ENCODE measurements at places on chromosomes 13 and 19.

DNA sequence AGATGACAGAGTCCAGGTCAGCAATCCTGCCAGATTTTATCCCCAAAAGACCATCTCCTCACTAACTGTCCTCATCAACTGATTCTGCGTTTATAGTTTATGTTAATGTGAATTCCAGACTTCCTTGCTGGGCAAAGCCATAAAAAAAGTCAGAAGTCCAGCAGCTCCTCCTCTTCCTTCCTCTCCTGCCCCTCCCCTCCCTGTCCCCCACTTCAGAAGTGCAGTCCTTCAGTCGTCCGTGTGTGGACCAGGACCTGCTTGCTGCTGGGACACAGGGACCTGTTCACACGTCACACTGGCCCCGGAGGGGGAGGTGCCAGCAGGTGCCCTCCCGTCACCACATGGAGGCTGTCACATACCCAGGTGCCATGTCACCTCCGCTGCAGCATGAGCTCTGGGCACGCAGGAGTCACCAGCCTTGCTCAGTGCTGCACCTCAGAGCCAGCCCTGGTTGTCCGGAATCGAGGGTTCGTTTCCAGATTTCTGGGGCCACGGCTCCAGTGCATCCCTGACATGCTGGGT is 4.0 kb upstream of the MCF2L start:
- DNase-seq, result no peak

GRCh38 chr19:42606660-42607351 is 12.1 kb upstream of the CEACAM8 start:
- peak; percentile 81 for DNase-seq

DNA sequence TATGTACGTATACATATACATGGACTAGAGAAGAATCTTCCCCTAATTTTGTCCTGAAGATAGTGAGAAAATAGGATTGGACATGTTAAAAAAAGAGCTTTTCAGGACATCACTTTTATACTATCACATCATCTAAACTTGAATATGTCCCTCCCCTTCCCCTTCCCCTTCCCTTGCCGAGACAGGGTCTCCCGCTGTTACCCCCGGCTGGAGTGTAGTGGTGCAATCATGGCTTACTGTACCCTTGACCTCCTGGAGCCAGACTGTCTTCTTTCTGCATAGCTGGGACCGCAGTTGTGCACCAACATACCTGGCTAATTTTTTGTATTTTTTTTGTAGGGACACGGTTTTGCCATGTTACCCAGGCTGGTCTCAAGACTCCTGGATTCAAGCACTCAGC is 6.6 kb downstream of the HNRNPM start:
- DNase-seq, result no peak

GRCh38 chr13:109336730-109337129 is 449.7 kb downstream of the IRS2 start:
- no peak for DNase-seq

DNA sequence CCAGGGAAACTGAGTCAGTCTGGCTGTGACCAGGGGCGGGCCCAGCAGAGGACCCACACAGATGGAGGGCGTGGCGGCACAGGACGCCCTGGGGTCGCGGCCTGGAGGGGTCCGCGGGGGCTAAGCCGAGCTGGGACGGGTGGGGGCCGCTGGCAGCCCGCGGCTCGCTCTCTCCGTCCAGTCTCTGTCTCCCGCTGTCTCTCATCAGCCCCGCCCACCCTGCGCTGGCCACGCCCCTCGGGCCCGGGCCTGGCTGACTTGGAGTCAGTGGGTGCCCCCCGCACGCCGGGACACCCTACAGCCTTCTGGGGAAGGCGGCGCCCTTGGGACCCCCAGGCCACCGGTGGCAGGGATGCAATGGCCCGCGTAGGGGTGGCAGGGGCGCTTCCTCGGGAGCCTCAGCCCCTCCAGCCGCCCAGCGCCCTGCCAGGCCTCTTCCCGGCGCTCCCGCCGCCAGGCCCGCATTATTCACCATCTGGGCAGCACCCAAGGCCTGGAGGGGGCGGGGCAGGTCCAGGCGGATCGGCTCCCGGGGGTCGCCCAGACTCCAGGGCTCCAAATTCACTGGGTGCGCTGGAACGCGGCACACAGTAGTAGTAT is at the start of gene TBXA2R:
Gene TBXA2R, minus strand, starts transcription at position 186 of the 600 bp plus-strand sequence. CDS start 6,241 bp downstream, outside the sequence.
- DNase-seq, result peak; percentile 38

DNA sequence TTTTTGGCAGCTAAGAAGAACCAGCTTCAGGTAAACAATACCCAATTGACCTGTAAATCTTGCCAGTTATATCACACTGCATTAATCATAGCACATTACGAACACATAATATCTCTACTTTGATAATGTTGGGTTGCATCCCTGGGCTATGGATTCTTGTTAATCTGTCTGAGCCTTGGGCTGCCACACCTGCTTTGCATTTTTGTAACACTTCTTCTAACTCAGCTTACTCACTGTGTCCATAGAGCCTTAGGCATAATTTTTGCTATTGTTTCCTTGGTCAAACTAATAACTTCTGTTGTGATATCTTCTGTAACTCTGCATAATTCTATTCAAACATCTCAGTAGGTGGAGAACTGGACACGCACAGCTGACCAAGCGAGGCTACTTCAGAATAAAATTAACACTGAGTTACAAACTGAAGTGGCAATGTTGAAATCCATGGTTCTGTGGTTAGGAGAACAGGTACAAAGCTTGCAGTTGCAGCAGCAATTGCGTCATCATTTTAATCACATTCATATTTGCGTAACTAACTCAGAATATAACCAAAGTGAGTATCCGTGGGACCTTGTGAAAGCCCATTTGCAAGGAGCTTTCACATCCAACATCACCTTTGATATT is 6.4 kb downstream of the ZNF350 start:
- no peak for DNase-seq

All from eye (tissue), 1 donor.